T47D (cell line): ENCODE measurements at places on chromosomes 7 and 10.
A peak's percentile ranks its signal among the peaks of the same experiment; 100 is the strongest.

- peak; percentile 59 for DNase-seq
Observed at GRCh38 chr10:43197834-43198681, 59.8 kb downstream of the CSGALNACT2 start.

GRCh38 chr7:137655804-137656203 is 191.0 kb downstream of the DGKI start:
- no peak for DNase-seq

DNA sequence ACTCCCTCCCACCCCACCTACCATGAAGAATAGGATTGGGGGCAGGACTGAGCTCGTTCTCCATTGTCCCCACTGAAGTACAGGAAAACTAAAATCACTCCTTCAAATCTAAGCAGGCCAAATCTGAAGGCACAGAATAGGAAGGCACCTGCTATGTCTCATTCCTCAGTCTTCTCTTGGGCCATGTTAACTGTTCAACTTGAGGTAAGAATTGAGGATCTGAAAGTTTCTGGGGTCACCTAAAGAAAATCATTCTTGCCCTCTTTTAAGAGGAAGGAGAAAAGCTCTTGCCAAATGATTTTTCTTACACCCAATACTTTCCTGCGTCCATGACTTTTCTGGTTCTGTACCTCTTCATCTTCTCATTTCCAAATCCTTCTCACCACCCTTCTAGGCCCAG is 4.9 kb downstream of the CPN1 start:
- DNase-seq, result no peak

DNA sequence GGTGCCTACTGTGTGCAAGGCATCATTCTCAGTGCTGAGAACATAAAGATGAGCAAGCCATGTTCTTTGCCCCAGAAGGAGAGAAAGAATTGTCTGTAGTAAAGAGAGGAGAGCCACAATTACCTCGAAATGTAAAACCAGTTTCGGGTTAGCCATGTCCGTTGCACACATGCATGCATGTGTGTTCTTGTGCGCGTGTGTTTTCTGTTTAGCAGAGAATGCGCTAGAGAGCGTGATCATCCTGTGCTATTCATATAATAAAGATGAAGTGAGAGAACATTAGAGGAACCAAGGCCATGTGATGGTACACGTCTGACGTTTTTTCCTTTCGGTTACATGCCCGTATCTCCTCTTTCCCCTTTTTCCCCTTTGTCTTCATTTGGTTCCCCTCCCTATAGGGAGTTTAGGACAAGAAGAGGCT is 158.2 kb downstream of the CELF2 start:
- DNase-seq, result no peak

DNA sequence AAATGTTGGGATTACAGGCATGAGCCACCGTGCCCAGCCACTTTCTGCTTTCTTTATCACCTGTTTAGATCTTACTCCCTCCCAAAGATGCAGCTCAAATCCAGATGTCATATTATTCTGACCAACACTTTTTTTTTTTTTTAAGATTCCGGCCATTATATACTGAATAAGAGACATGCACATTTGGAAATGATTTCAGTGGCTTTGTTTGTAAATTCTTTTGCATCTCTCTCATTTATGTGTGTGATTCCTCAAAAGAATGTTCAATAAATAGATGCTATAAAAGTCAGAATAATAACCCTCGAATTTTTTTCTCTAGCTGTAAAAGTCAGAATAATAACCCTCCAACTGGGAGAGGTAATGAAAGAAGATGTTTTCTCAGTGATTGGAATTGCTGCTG is 25.4 kb downstream of the HECW1 start:
- DNase-seq, result no peak

DNA sequence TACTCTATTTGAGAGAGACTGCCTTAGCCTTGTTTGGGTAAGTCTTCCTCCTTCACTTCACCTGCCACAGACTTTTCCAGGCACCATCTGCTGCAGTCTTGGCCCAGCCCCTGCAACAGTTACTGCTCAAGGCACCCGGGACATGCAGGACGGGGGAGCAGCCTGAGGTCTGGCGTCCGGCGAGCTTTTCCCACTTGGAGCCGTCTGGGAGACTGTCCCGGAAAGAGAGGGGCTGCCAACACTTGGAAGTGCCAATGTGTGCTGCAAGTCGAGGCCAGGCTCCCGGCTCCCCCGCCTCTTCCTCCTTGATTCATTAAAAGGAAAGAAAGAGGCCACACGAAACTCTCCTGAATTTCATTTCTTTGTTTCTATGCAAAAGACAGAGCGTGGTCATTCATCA is 13.7 kb downstream of the HTRA1 start:
- no peak for DNase-seq

- no peak for DNase-seq
Observed at GRCh38 chr7:2708041-2708440, 20.0 kb downstream of the AMZ1 start.

DNA sequence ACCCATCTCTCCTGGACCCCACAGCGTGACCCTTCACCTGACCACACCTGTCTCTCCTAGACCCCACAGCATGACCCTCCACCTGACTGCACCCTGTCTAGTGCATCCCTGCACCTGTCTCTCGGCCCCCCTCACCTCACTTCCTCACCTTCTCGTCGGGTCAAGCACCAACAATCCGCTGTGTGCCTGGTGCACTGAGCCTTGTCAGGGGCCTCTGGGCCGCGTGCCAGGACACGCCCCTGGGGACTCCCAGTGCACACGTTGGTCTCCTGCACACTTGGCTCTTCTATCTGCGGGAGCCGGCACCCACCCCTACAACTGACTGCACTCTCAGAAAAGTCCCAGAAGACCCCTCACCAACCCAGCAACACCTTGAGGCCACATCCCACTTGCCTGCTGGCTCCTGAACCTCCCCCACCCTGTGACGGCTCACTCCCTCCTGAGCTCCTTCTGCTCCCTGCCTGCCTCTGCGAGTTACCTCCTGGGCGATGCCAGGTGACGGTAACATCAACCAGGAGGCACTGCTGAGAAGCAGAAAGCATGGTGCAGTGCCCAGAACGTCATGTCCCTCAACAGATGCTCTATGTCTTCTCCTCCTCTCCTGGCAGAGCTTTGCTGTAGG is 147.6 kb downstream of the DIP2C start:
- DNase-seq, result no peak

GRCh38 chr7:142842251-142842766 is 12.6 kb upstream of the EPHB6 start:
- no peak for DNase-seq

DNA sequence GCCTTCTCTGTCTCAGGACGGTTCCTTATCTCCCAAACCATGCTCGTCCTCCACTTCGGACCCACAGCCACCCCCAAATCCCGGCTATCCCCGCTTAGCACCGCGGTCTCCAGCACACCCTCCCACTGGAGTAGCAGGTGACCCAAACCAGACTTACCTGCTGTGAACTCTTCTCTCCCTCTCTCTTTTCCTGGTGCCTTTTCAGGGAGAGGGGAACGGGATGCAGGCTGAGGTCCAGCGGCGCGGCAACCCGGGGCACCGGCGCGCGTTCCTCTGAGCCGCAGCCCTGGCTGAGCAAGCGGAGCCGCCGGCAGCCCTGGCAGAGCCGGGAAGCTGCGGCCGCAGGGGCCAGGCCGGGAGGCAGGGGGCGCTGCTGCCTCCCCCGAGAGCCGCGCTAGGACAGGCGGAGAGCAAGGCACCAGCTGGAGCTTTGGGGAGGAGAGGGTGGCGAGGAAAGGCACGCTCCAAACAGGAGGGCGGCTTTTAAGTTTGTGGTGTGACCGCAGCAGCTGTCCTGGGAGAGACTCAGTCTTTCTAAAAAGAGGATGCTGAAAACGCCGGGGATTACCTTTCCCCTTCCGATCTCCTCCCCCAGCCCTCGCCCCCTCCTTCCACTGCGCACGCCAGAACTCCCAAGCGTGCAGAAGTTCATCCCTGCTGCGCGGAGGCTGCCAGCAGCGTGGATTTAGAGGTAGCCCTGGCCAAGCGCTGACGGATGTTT is at the start of gene SEMA3D:
TSS of gene SEMA3D (minus strand) at position 536 of the 721 bp plus-strand sequence. CDS start 65,165 bp downstream, outside the sequence.
- DNase-seq, result peak; percentile 74

DNA sequence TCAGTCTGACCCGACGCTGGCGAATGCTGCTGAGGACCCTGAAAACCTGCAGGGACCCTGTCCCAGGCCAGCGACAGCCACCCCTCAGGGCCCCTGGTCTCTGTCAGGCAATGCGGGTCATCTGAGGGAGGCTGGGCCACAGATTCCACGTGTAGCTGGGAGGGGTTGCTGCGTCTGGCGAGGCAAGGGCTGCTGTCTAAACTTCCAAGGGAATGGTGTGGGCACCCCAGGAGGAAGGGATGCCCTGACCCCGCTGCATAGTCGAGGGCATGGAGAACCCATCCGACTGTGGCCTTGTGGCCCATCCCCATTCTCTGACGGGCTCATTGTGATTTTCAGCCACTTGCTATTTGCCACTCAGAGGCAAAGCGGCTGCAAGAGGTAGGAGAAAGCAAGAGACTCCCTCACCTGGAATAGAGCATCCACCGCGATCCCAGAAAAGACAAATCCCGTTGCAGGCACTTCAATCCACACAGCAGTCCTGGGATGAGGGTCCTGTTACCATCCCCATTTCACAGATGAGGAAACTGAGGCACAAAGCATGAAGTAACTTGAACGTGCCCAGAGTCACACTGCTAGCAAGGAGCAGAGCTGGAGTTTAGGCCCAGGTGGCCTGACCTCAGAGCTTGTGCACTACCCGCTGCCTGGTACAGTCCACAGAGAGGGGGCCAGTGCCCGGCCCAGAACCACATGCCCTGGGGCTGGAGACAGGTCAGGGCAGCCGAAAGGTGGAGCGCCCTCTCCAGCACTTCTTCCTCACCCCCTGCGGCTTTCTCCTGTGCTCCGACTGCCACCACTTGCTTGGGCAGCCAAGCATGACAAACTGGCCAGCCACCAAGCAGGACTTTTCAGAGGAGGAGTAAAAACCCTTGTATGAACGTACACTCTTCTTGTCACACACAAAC is 163.8 kb upstream of the KLF14 start:
- DNase-seq, result no peak

GRCh38 chr7:67375427-67375826 is 378.8 kb downstream of the TYW1 start:
- no peak for DNase-seq

GRCh38 chr7:46859963-46860475 is 721.9 kb downstream of the TNS3 start:
- DNase-seq, result no peak

DNA sequence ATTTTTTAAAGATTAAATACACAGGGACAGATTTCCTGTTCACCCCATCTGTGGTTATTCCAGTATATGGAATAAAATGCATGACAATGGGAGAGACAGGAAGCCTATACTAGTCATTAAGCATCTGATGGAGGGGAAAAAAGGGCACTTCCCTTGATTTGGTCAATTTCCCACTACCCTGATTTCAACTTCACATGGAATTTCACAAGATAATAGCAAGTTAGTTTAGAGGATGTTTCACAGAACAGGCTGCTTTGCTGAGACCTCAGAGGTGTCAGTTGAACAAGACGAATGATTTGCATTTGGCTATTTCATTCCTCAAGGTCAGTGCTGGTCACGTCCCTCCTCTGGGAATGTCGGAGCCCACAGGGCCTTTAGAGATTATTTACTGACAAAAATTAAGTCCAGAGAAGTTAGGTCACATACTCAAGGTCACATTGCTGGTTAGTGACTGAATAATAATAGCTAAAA is 4.7 kb upstream of the ITPRIP start:
- DNase-seq, result no peak

GRCh38 chr10:119539359-119539825 is 3.1 kb downstream of the RGS10 start:
- DNase-seq, result peak; percentile 16

GRCh38 chr10:117621795-117622420 is 79.4 kb downstream of the EMX2 start:
- DNase-seq, result no peak

- no peak for DNase-seq
Observed at GRCh38 chr10:49285232-49285631, 13.7 kb upstream of the C10orf71 start.

- no peak for DNase-seq
Observed at GRCh38 chr7:104962781-104963180, 51.2 kb upstream of the KMT2E start.

DNA sequence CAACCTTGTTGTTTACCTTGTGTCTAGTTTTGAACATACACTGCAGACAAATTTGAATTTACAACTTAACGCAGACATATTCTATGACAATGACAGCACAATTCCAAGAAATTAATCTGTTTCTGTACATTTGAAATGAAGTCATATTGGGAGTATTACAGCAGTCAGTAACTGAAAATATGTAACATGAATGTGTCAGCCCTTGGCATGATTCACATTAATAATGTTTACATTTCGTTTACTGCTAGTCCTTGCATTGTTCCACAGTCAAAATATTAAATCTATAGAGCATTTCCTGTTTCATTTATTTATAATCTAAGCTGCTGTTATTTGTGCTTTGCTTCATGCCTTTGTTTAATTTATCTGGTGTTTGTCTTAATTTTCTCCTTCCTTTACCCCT is 80.4 kb downstream of the NOC3L start:
- no peak for DNase-seq

DNA sequence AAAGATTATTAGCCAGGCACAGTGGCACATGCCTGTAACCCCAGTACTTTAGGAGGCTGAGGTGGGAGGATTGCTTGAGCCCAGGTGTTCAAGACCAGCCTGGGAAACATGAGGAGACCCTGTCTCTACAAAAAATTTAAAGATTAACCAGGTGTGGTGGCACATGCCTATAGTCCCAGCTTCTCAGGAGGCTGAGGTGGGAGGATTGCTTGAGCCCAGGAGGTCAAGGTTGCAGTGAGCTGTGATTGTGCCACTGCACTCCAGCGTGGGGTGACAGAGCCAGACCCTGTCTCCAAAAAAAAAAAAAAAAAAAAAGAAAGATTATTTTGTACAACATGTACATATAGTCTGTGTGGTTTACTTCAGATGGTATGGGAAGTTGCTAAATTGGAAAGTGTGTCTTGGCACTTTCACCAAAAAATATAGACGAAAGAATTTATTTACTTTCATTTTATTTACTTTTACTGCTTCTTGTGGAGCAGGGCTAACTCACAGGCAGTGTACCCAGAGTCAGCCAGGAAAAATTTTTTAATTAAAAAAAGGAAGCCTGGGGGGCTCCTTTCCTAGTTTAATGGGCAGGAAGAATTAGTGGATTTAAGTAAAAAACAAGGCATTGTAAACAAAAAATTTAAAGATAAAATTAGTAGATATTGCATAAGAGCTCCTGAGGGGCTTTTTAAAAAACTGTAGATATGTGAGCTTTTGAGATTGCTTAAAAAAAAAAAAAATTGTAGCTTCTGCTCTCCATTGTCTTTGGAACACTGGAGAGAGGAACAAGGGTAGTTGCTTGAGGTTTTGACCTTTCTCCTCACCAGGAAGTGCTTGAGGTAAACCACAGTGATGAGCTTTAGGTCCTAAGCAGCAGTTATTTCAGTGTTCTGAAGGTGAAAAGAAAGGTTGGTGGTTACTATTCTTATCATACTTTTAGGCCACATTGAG is 44.6 kb upstream of the VDAC2 start:
- no peak for DNase-seq

- DNase-seq, result peak; percentile 54
Observed at GRCh38 chr10:123582084-123582989, 83.8 kb upstream of the GPR26 start.
